ENCODE measurements at places on chromosomes 3 and 15.

DNA sequence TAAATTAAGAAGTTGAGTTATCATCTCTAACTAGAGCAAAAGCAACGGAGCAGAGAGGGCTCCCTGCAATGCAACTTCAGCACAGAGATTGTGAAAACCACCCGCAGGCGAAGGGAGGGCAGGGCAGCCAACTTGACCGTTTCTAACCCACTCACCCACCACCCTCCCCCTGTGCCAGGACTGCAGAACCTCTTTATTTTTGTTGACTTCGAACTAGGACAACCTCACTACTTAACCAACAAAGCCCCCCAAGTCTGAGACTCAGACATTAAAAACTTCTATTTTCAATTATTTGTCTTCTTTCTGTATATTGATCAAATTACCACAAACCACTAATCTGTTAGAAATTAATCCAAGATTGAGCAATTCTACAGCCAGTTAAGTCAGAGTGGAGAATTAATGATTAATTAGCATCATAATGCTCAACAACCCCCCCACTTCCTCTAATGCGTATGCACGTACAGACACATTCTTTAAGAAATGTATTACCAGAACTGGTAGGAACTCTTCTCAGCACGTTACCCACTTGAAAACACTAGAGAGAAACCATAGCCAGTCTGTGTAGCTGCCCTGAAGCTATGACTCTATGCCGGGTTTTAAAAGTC is 2.0 kb downstream of the MGLL start:
- no peak for DNase-seq

DNA sequence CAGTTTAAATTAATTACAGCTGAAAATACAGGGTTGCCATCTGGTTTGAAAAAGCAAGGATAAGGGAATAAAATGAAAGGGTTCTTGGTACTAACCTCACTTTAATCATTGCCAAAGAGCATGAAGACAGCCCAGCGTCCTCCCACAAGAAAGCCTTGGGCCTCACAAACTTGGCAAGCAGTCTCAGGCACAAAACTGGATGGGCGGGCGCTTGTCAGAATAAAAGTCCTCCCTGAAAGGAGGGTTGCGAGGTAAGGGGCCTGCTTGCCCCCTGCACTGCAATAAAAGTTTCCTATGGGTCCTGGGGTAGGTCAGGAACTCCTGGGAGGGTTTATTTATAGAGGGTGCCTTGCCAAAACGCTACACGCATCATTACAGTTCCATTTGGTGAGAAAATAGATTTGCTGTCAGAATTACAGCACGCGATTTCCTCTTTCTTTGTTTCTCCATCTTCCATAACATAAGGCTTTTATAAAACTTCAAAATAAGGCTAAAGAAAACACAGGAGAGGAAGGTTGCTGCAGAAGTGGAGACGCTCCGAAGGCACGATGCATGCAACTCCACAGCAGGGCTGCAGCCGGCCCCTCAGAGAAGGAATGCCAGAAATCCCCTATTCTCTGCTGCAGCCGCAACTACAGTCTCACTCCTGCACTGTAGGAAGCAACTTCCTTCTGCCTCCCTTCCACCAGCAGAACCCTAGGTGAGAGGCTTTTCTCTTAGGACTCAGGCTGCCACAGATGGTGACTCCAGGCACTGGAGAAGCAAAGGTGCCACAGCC is 61.3 kb downstream of the VGLL4 start:
- DNase-seq: peak; percentile 13

DNA sequence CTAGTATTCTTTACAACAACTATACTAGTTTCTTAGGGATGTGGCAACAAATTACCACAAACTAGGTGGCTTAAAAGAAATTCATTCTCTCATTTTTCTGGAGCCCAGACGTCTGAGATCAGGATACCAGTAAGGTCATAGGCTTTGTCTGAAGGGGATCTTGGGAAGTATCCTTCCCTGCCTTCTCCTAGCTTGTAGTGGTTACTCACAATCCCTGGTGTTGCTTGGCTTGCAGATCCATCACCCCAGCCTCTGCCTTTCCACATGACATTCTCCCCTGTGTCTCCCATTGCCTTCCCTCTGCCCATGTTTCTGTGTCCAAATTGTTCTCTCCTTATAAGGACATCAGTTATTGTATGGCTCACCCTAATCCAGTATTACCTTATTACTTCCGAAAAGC is 24.3 kb upstream of the CLDN1 start:
- no peak for DNase-seq

DNA sequence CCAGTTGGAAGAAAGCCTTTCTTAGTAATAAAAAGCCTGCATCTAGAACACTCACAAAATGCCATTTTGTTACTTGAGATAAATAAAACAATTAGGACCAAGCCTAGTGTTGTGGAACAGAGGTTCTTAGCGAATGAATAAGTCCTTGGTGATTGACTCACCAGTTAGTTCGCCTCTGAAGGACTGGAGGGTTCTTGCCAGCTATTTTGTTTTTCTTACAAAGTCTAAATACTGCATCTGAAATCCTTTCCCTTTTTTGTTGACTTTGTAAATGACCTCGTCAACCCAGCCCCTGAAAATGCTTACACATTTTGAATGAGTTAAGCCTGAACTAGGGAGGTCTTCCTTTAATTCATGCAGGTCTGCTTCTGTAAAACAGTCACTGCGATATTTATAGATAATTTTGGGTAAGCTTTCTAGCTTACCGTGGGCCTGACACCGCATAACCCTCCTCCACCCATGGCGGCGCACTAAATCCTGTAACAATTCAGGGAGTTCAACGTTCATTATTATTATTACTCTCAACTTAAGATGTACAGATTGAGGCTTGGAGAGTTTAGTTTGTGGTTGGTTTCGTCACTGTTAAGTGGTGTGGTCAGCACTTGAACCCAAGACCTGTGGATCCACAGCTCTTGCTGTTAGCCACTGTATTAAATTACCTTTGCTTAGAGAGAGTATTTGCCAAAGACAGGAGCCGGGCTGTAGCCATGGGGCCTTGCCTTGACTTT is 45.0 kb upstream of the SACM1L start:
- no peak for DNase-seq

DNA sequence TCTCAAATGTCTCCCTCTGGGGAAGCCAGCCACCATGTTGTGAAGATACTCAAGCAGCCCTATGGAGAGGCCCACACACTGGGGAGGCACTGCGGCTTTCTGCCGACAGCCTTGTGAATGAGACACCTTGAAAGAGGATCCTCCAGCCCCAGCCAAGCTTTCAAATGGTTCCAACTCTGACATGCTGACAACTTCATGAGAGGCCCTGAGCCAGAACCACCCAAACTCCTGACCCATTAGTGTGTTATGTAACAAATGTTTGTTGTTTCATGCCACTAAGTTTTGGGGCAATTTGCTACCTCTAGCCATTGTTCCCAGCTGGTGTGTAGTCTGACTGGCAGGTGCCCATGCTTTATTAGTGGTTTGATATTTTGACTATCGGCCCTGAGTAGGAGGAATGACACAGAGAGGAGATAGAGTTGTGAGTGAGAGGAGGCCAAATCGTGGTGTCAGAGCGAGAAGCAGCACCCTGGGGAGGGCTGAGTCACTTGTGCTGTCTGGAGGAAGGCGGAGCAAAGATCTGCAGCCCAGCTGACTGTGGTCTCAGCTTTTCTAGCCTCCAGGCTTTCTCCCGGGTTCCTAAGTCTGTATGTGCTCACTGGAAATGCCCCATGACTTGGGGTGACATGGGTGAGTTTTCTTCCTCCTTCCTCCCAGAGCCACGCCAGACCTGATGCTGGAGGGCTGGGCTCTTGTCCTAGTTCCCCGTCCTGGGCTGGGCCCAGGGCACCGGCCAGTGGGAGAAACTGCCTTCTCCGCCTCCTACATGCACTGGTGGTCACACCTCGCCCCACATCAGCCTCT is 56.7 kb upstream of the BLM start:
- peak; percentile 77 for DNase-seq

- DNase-seq: no peak
Measured at GRCh38 chr3:127654374-127654773, 18.4 kb upstream of the ABTB1 start.

- DNase-seq: no peak
Measured at GRCh38 chr15:83991163-83991562, 244.4 kb upstream of the GOLGA6L4 start.

DNA sequence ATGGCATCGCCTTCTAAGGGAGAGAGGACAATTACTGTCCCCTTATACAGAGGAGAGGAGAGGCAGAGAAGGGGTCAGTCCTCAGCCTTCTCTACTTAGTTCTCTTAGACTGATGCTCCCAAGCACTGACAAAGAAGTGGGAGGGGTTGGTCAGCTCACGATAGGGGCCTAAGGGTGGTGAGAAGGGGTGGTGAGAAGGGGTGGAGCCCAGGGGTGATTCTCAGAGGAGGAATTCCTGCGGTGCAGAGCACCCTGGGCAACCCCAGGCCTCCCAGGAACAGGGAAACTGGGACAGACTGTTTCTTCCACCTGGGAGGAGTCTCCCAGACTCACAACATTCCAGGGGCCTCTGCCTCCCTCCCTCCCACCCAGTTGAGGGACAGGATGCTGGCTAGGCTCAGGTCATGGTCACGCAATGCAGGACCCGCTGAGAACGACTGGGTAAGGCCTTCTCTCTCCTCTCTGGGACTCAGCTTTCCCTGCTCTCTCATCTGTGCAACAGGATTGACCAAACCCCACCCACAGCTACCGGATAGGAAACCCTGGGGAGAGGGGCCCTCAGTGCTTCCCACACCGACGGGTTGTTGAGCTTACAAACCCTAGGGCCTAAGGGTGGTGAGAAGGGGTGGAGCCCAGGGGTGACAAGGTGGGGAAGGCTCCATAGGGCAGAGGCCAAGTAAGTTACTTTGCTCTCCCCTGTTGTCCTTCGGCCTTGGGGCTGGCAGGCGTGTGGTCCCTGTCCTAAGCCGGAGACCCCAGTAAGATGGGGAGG is 1.5 kb downstream of the TPRA1 start:
- DNase-seq: peak; percentile 33

DNA sequence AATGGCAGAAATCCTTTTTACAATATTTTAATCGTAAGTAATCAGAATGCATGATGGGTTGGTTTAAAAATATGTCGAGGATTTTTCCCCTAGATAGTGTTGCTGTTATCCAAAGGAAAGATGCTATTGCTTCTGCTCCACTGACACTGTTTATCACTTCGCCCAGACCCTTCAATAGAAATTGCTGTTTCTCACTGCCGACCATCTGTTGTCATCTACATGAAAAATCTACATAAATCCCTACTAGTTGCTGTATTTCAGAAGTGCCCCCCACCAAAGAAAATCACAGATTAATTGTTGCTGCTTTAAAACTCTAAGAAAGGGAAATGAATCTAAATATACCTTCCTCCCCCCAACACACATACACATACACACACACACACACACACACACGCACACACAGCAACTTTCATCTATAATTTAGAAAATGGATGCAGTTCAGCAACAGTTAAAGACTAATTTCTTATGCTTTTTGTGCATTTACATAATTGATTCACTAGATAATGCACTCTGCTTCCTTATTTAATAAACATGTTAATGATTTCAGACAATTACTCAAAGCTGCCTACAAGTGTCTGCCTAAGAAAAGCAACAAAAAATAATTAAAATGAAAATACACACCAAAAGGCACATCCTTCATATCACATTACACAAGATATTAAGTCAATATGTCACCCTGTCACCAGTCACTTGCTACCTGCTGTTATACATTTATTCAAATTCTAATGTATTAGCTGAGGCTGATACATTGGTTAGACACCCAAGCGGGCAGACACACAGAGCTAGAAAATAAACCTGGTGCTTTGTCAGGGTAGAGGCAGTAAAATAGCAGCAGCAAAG is 82.8 kb downstream of the RORA start:
- DNase-seq: no peak

GRCh38 chr3:145869958-145870357 is 291.0 kb downstream of the PLOD2 start:
- DNase-seq: no peak

Measured in T1000 (cell line).